ENCODE measurements at places on chromosomes 12 and 14.

DNA sequence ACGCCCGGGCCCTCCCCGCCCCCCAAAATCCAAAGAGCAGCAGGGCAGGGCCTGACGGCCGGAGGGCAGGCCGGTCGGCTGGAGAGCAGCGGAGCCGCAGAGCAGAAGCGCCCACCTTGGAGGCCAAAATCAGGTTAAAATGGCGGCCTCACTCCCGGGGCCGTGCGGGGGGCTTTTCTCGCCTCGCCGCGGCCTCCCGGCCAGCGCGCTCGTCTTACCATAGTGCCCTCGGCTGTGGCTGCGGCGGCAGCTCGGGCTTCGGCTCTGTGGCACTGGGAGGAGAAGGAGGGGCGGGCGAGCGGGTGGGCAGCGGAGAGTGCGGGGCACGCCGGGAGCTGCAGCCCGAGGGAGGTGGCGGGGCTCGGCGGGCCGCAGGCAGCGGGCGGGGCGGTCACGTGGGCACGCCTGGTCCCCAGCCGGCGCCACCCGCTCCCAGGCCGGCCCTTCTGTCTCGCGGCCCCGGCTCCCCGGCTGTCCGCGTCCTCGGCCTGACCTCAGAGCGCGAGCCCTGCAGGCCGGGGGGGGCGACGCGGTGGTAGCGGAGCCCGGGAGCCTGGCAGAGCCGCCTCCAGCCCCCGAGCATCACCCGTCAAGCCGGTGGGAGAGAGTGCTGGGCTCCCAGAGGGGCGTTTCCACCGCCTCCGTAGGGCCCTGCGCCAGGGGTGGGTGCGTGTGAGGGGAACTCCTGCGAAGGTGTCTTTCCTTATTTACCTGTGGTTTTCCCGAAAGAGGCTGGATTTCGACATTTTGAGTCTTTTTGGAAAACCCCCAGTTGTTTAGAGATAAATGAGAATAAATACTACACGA lies at the start of gene CFL2:
TSS of gene CFL2 (minus strand) at position 274 of the 807 bp plus-strand sequence. CDS start at position 221, 53 bp downstream.
- DNase-seq, result peak; percentile 80
- peak within 1 kb of the TSS; percentile 85 for H3K4me3 ChIP-seq
- H3K27ac ChIP-seq, result peak within 1 kb of the TSS; percentile 90
- peaks cover 19% of the 10 kb centered on the region for H3K4me1 ChIP-seq
- no peaks in the 10 kb centered on the region for H3K27me3 ChIP-seq
- peaks cover 6% of the 10 kb centered on the region for H3K36me3 ChIP-seq

- peaks cover 79% of the 10 kb centered on the region for H3K4me1 ChIP-seq
- H3K27me3 ChIP-seq, result no peaks in the 10 kb centered on the region
- DNase-seq, result no peak
- H3K36me3 ChIP-seq, result peaks cover 21% of the 10 kb centered on the region
Measured at GRCh38 chr12:120537856-120538220, 3.7 kb downstream of the RNF10 start.

DNA sequence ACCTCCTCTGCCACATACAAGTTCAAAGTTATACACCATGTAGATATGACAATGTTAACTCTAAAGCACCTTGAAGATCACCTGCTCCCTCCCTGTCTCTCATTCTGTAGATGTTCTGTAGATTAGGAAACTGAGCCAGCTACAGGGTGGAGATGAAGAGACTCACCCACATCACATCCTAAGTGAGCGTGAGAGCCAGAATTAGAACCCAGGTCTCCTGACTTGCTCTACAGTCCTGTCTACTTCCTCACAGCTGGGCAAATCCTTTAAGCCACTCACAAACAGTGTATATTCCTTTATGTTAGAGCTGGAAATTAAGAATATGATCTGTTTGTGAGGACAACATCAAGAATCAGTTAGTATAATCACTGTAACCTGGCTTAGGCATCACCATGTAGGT lies 1.8 kb downstream of the APPL2 start:
- peak overlapping the region; percentile 83 for H3K4me3 ChIP-seq
- H3K27me3 ChIP-seq, result no peaks in the 10 kb centered on the region
- H3K36me3 ChIP-seq, result no peaks in the 10 kb centered on the region
- DNase-seq, result no peak
- H3K27ac ChIP-seq, result peak overlapping the region; percentile 16
- H3K4me1 ChIP-seq, result peaks cover 57% of the 10 kb centered on the region

DNA sequence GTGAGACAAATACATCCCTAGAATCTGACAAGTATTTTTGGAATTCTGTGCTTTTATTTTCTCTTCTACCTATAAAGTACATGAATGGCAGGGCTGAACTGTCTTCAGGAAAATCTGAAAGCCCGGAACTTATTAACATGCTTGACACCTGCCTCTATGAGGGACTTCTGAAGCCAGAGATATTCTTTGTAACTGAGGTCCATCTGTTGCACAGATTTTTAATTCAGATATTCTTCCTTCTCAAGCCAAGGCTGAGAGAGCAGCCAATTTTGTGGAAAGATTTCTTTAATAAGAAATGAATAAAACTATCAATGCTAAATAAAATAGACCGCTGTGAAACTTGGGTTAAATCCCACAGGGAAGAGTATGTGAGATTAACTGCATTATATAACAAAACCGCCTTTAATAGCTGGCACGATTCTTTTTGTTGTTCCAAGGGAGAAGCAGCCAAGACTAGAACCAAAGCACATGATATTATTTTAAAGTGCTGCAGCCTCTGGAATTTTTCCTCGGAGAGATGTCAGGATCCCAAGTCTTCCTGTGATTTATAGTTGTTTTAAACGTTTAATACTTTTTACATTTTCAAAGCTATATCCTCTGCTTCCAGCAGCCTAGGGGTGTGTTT lies 148.9 kb downstream of the CRADD start:
- H3K27ac ChIP-seq, result no peak overlapping the region
- DNase-seq, result no peak
- H3K27me3 ChIP-seq, result no peaks in the 10 kb centered on the region

GRCh38 chr14:63840981-63841380 lies 11.8 kb upstream of the SYNE2 start:
- no peaks in the 10 kb centered on the region for H3K4me1 ChIP-seq
- DNase-seq, result peak; percentile 55
- no peaks in the 10 kb centered on the region for H3K27me3 ChIP-seq
- no peak overlapping the region for H3K27ac ChIP-seq
- H3K36me3 ChIP-seq, result peaks cover 2% of the 10 kb centered on the region
- no peak overlapping the region for H3K4me3 ChIP-seq

- H3K27me3 ChIP-seq, result no peaks in the 10 kb centered on the region
- peak overlapping the region; percentile 97 for H3K4me3 ChIP-seq
- peaks cover 60% of the 10 kb centered on the region for H3K4me1 ChIP-seq
- DNase-seq, result no peak
Measured at GRCh38 chr12:9650151-9650576, 19.3 kb upstream of the CLEC2D start.

All from activated T-cell treated with anti-CD3 and anti-CD28 coated beads, Interleukin-2, amount 50 U/mL, for 72 hours (primary cell).